ENCODE measurements at places on chromosomes 6 and 20.

DNA sequence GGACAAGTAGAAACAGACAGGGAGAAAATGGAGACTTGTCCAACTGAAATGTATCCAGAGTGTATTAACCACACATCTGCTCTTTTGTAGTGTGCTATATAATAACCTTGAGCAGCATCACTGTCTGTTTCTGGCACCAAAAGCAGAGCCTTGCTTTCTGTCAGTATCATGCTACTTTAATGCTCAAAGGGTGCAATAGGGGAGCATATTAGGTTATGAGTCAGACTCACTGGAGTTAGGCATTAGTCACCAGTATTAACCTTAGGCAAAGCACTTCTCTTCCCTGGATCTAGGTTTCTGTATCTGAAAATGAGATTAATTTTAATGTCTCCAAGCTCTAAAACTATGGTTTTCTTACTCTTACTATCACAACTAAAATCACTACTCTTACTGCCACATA, 280.1 kb downstream of the TFAP2B start:
- no peak for DNase-seq

GRCh38 chr20:38987777-38988176, 25.6 kb downstream of the DHX35 start:
- DNase-seq, result no peak

GRCh38 chr6:159490298-159490937, 202.6 kb downstream of the SOD2 start:
- peak; percentile 17 for DNase-seq

GRCh38 chr6:168078175-168078942, 653 bp downstream of the FRMD1 start:
- no peak for DNase-seq

DNA sequence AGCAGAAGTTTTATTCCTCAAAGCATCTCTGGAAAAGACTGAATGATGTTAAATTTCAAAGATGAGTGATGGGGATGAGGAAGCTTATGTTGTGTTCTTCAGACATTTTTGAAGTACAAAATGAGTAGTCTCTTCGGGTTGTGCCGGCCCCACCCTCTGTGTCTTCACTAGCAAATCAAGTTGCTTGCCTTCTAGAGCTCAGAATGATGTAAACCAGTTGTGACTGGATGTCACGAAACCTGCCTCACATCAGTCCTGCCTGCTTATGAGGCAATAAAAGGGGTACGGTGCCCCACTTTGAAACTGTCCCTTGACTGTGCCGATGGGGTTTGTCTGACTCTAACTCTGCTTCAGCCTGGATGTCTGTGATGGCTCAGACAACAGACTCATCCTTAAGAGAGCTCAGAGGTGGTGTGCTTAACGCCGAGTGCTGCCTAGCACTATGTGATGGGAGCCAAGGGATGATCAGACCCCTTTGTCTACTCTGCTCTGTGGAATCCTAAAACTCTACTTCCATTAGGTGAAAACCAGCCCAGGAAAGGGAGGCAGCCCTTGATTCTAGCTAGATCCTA, 19.0 kb downstream of the TOMM34 start:
- no peak for DNase-seq

DNA sequence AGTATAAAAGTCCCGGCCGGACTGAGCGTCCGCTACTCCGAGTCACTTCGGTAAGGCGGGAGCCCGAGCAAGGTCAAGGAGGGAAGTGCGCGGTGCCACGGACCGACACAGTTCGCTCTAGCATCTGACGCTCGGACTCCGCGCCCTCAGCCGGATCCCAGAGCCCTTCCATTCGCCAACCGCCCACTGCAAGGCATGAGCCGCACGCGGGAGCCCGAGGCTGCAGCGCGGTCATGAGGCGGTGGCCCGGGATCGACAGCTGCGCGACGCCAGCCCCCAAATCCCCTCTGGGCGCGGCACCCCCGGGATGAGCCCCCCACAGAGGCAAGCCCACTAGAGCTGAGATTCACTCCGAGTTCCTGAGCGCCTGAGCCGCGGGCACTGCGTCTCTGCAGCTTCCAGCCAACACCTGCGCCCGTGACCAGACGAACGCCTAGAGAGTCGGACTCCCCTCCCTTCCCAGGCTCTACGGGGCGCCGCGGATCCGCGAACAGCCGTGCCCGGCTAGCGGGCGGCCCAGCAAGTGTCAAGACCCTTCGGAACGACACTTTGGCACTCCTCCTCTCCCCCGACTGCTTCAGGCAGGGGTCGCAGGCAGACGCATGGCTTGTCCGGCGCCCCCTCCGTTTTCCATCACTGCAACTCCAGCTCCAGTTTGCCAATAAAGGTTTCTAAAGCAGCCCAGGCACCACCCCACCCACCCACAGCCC, 725 bp upstream of the ISM1 start:
- DNase-seq, result peak; percentile 91

DNA sequence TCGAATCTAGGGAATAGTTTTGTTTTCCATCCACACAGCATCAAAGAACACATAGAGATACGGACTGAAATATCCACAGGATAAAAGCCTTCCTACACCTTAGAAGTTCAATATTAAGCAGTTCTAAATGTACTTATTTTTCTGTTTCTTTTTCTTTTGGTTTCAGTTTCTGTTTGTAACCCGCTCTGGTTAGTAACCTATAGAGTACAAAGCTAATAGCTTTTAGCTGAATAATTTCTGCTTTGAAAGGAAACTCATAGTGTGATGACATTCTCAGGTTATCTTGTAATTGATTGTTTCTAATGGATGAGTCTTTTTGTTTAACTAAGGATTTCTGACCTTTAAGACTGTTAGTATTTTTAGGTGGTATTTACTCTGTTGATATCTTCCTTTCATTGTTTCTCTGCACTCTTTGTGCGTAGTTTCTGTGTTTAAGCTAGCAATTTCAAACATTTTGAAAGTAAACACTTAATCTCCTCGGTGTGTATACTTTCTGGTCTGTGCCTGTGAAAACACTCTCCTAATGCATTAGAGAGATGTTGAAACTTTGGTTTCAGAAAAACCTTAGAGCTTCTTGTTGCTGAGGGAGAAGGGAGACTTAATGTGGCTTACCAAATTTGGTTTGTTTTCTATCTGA, 385.5 kb downstream of the HDGFL1 start:
- DNase-seq, result no peak

- no peak for DNase-seq
These were observed 49.6 kb downstream of the DCBLD1 start for GRCh38 chr6:117531809-117532725.

DNA sequence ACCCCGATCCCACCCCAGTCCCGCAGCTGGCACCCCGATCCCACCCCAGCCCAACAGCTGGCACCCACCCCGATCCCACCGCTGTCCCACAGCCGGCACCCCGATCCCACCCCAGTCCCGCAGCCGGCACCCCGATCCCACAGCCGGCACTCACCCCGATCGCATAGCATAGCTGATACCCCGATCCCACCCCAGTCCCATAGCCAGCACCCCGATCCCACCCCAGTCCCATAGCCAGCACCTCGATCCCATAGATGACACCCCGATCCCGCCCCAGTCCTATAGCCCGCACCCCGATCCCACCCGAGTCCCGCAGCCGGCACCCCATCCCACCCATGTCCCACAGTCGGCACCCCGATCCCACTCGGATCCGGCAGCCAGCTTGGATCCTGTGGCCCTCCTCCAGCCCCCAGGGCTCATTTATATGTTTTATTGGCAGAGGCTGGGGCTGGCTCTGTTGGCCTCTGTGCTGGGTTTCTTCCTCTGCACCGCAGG, 897 bp upstream of the GMEB2 start:
- no peak for DNase-seq

- DNase-seq, result no peak
These were observed 7.8 kb downstream of the PAK5 start for GRCh38 chr20:9831032-9831431.

GRCh38 chr6:11381801-11382513, 149.5 kb upstream of the NEDD9 start:
- peak; percentile 40 for DNase-seq

- DNase-seq, result no peak
These were observed 85.0 kb upstream of the LOC128125822 start for GRCh38 chr6:63487103-63487813.

DNA sequence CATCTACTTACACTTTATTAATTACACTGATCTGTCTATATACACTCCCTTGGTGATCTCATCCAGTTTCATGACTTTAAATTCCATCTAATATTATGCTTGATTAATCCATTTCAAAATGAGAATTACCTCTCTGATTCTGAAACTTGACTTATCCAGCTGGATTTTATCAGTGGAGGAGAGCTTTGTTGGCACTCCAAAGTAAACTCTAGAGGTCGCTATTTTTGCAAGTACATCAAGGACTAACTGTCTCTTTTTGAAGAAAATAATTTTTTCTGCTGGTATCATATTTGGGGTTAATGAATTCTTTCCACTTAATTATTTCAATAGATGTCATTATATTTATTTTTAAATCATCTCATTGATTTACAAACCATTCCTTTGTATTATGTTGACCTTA, 630.3 kb upstream of the MAN1A1 start:
- no peak for DNase-seq

- no peak for DNase-seq
These were observed 33.8 kb downstream of the ZNF341 start for GRCh38 chr20:33765592-33765991.

DNA sequence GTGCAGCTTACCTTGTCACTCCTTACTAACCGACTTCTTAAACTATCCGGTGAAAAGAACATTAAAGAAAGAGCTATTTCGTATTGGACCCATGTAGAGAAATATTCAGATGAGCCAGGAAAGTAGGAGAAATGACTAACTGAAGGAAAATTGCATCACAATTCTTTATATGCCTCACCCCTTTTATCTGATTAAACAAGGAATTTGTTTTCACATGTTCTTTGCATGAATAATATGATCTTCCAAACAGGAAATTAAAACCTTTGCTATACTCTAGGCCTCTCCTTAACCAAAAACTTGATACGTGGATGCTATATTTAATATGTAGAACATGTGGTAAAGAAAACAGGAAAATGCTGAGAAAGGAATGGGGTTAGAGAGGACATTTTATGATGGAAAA, 41.9 kb upstream of the LRRC1 start:
- DNase-seq, result no peak

GRCh38 chr6:150320442-150320841, 48.4 kb upstream of the IYD start:
- peak; percentile 14 for DNase-seq

GRCh38 chr20:16378712-16379370, 194.4 kb downstream of the KIF16B start:
- DNase-seq, result peak; percentile 69

- DNase-seq, result no peak
These were observed 979.8 kb upstream of the MANEA start for GRCh38 chr6:94597487-94597886.

GRCh38 chr20:48765359-48765758, 62.4 kb downstream of the PREX1 start:
- DNase-seq, result no peak

GRCh38 chr20:48106428-48106827, 321.1 kb upstream of the SULF2 start:
- DNase-seq, result no peak

- peak; percentile 60 for DNase-seq
These were observed 27.5 kb upstream of the BCLAF1 start for GRCh38 chr6:136317021-136317694.

Measured in thyroid gland (tissue), 4 donors.